ENCODE measurements at places on chromosomes 1 and 21. TPM values are rescaled to one million over a fixed set of nuclear protein-coding genes. Genes with fewer than 3 reads are reported as not detected.

GRCh38 chr1:72060466-72061245 lies 221.7 kb downstream of the NEGR1 start:
- DNase-seq = no peak

DNA sequence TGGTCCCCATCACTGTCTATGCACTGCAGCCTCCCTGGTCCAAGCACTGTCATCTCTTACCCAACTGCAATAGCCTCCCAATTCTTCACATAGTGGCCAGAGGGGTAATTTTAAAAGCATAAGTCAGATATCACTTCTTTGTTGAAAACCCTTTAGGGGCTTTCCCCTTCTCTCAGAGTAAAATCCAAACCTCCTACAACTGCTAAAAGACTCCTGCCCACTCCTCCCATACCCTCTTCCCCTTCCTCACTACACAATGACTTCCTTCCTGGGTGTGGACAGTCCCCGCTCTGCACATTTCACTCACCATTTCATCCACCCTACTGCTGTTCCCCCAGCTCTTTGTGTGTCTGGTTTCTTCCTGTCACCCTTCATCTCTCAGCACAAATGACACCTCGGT lies 8.3 kb downstream of the MCOLN2 start:
- DNase-seq = no peak

DNA sequence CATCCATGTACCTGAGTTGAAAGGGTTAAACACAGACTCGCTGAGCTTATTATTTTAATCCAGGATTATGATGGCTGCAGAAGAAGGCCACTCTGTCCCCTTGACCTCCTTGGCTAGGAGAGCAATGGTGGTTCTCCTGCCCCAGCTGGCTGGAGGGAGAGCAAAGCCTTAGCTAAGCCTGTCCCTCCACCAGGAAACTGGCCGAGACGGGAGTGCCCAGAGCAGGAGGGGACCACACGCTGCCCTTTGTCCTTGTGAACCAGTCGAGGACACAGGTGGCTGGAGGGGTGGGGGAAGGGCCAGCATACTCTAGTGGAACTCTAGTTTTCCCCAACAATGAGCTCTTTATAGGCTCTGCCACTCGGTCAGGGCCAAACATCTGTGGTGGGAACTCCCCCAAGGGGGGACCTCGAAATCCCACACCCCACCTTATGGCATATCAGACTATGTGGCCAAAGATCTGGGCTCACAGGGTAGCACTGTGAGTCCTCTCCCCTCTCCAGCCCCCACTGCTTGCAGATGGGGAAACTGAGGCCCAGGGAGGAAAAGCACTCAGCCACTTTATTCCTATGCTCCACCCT lies 12.9 kb downstream of the KIAA1614 start:
- DNase-seq = no peak

FAM163A gene
- total RNA-seq = 1.9 TPM

PROK1 gene
- 0.17 TPM for total RNA-seq

DNA sequence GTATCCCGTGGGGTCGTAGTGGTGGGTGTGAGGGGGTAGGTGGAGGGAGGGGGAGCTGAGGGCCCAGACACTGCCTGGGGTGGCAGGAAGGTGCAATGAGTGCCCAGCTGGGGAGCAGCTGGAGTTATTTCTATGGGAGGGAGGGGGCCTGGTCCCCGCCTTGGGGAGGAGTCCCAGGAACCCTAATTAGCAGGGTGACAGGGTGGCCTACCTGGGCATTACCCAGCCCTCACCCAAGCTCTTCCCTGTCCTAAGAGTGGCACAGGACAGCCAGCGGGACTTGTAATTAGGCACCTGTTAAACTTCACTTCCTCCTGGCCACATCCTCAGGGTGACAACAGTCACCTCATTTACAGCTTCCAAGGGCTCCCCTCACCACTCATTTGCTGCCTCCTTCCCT lies at the start of gene VSIG8:
TSS of gene VSIG8 (minus strand) at position 101 of the 400 bp plus-strand sequence. CDS start 136 bp downstream, outside the sequence.
- no peak for DNase-seq

DNA sequence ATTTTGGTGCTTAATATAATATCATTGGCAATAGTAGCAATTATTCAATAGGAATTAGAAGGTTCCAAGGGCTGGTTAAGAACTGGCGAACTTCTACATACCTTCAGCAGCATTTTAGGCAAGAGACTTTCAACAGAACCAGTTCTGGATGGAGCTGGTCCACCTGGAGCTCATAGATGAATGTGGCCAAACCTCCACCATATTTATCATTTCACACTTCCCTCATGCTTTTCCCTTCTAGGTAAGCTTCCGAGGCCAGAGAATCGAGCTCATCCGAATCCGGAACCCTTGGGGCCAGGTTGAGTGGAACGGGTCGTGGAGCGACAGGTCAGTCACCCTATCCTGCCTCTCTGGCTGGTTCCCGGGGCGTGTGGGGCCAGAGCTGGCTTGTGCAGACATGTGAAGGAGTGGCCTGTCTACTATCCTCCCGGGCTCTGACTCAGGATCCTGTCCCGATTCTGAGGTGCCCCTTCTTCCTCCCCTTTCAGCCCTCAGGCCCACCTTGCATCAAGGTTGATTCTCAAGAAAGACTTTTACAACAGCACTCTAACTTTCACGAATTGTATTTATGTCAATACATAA lies 24.7 kb downstream of the CAPN9 start:
- no peak for DNase-seq

CKS1B gene
- 25.9 TPM for total RNA-seq

DNA sequence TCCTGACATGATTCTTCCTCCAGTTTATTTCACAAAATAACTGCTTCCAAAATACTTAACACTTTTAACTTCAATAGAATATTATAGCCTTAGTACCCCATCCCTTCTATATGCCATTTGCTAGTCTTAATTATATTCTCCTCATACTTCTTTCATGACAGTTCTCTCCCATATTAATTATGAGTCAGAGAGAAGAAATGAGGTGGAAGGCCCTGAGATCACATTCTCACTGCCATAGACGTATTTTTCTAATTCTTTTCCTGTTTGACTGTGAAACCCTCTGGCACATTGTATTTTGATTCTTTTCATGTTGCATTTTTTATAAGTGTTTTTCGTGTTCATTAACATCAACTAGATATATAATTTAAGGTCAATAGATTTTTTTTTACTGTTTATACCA lies 88.4 kb downstream of the GTF2B start:
- DNase-seq = no peak

- peak; percentile 76 for DNase-seq
These were observed 215.4 kb downstream of the OLFM3 start for GRCh38 chr1:101781201-101781831.

DNA sequence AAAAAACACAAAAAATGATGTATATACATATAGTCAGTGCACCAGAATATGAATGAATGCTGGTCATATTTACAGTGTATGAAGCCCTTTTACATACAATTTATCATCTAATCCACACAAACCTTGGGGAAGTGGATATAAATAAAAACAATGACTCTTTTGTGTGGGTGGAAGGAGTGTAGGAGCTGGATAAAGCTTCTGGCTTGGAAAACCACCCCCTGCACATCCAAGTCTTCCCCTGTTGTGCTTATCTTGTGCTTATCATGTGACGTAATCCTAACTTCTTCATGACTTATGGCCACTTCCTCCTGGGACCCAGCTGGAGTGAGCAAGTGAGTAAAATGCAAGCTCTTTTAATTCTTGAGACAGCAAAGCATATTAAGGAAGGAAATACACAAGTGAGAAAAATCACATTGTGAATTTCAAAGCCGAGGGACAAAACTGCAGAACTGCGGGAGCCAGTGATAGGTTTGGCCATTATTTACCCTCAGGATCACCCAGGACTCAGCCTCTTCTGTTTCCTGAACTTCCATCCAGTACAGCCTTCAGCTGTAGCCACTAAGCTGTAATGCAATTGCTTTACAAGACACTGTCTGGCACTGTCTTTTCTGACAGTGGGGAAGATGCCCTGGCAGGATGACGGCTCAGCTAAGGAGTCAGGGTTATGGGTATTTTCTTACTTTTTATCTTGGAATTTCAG lies 104.0 kb upstream of the PPM1J start:
- no peak for DNase-seq

DNA sequence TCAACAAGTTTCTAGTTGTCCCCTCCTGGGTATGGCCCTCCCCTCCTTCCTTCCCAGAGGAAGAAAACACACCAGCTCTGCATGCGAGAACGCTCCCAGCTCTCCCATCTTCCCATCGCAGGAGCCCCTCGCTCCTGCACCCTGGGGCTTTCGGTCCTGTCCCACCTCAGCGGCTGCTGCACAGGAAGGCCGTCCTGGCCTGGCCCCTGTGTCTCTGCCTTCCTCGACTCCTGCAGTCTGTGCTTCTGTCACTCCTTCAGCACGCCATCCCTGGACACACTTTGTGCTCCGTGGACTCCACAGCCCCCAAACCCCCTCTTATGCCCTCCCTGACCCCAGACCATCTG lies 23.2 kb downstream of the KRTAP10-1 start:
- no peak for DNase-seq

DNA sequence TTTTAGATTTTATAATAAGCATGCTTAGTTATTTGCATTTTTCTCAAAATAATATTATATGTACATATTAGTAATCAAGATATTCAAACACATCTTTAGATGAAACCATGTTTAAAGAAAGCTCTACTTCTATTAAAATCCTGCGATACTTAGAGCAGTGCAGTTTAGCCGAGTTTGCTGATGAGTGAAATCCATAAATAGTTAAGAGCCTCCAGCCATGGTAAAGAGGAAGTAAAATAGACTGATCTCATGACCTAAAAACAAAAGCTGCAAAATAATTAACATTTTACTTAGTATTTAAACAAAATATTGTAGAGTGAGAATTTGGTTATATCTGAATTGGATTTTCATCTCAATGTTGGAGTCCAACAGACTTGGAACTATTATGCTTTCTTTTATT lies 147.4 kb upstream of the NRIP1 start:
- DNase-seq = no peak

GRCh38 chr1:200231787-200232231 lies 178.0 kb downstream of the ZNF281 start:
- no peak for DNase-seq

DNA sequence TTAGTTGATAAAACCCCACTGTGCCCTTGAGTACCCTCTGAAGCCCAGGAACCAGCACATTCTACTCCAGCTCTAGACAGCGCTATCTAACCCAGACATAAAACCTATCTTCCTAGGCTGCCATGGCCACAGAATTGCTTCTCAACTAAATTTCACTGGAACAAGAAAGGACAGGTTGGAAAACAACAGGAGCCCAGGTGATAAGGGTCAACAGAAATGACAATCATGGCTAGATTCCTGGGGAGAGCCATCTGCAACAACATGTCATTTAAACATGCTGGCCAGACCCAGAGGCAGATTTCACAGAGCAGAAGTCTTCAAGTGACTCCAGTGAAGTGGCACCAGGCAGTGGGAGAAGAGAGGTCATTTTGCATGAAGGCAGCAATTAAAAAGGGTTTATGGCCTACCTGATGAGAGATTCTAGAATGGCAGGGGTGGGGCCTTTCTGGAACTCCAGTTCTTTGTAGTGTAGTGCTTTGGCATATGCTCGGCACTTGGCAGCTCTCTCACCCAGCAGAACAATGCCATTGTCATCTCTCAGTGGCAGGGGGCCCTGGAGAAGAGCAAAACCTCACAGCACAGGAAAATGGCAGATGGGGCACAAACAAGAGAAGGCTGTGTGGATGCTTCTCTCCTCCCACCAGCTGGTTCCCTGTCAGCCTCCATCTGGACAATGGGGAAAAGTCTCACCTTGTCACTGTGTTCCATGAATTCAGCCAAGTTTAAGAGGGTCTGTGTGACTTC lies 9.9 kb downstream of the ANGPTL7 start:
- DNase-seq = no peak

RAB7B gene
- total RNA-seq = 5.4 TPM

GRCh38 chr1:109659145-109659544 lies 3.2 kb downstream of the GSTM4 start:
- no peak for DNase-seq

GRCh38 chr21:44005593-44005992 lies 6.5 kb upstream of the TRAPPC10 start:
- DNase-seq = no peak

DNA sequence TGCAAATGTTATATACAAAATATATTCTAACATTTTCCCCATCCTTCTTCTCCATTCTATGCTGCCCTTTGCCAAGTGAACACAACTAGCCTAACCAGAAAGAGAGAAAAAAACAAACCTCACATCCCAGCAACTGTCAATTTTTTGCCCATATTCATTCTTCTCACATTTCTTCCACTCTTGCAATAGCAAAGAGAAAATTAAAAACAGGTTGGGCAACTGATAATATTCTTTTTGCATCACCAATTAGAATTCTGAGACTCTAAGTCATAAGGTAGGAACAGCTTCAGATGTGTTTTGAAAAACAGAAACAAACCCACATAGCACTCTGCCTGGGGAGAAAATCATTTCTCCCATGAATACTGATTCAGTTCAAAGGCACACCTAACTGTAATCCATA lies 25.2 kb upstream of the EXO1 start:
- no peak for DNase-seq

NOTCH2NLA gene
- 43.9 TPM for total RNA-seq

FMO1 gene
- total RNA-seq = 47.1 TPM

- DNase-seq = no peak
These were observed 301 bp upstream of the NUDT17 start for GRCh38 chr1:145845144-145845513.

DNA sequence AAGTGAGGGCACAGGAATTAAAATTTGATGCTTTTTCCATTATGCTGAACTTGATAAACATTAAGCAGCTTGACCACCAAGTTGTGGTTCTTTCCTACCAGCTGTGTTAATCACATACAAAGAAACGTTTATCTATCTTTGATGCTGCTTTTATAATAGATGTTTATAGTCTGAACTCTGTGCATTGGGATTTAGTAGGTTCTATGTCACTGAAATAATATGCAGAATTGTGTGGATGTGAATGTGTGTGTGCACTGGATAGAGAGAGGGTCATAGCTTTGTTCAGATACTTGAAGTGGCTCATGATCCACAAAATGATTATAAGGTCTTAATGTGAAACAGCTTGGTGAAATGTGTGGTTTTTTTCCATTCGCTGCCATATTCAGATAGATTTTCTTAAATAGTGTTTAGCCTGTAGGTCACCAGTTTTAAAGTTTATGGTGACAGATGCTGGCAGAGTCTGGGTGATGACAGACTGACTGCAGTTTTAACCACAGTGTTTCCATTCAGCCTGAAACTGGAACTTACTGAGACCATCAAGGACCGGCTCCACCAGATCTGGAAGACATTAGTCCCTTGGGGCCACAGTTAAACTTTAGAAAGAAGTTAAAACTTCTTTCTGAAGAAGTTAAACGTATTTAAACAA lies 10.2 kb downstream of the DDI2 start:
- no peak for DNase-seq

DNA sequence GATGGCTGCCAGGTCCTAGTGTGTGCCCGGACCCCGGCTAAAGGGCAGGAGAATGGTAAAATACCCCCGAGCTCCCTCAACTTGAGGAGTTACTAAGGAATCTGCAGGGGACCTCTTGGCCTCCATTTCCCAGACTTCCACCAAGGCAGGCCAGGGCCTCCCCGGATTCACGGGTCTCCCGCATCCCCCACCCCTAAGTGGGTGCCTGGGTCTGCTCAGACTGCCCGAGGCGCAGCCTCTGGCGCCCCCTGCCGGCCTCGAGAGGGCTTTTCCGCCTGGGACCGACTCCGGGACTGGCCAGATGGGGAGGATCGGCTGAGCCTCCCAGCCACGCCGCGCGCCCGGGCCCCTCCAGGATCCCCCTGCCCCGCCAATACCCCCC lies 1.7 kb downstream of the PLEKHG5 start:
- DNase-seq = no peak
